ENCODE measurements at places on chromosomes 1 and 21.

DNA sequence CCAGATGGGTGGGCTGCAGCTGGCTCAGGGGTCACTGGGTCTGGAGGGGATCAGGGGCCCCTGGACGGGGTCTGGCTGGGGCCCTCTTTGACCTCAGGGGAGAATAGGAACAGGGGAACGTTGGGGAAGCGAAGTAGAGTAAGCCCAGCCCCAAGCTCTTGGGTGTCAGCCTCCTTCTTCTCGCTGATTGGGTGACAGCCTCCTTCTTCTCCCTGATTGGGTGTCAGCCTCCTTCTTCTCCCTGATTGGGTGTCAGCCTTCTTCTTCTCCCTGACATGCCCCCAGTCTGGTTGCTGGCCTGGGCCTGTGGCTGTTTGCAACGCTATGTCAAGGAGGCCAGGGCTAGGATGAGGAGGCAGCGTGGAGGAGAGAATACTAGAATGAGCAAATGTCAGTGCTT is 76.7 kb upstream of the CASZ1 start:
- DNase-seq: peak; percentile 18

DNA sequence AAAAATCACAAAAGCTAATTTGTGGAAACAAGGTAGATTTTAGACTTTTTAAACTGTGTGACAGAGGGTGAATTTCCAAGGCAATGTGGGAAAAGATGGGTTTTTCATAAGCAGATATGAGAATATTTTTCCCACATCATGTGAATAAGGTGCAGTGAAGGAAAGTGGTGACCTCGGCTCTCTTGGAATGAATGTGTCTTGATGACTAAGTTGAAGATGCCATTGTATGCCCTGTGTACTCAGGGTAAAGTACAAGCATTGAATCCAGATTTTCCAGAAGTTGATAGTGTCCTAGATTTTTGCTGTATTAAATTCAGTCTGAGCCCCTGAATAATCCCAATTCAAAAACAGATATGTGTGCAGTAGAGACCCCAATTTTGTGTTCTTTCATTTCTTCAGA is 442.6 kb upstream of the ADGRL2 start:
- no peak for DNase-seq

- no peak for DNase-seq
Observed at GRCh38 chr1:242002072-242002471, 3.2 kb upstream of the MAP1LC3C start.

DNA sequence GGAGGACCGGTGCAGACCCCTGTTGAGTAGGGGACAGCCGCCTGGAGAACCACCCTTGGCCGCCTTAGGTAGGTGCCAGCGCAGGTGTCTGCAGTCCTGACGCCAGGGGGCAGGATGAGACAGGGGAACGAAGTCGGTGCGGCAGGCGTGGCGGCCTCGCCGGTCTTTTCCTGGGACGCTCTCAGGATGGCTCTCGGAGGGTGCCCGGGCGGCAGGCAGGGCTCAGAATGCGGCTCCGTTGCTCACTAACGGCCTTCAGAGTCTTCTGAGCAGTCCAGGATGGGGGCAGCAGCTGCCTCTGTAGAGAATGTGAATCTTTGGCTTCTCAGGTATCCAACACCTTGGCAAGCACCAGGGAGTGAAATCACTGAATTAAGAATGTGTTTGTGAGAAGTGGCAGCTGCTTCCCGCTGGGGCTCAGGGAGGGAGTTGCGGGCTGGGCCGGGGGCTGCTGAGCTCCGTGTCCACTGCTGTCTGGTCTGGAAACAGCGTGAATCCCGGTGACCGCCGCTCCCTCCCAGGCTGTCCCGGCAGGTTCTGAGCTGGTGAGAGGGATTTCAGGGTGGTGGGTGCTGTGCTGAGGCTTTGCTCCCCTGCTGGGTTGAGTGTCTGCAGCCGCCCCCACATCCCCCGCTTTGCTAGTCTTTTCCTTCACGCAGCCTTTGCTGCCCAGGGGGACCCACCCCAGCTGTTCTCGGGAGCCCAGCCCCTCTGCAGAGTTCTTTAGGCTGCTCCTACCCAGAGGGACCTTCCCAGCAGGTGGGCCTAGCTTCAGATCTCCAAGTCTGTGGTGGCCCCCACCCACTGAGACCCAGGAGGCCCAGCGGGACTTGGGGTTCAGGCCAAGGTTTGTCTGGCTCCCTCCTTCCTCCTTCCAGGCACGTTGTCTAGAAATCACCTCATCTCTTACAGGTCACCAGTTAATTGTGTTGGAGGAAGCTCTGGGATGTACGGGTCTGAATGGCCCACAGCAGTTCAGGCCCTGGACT is 11.1 kb upstream of the C1orf174 start:
- DNase-seq: peak; percentile 91
